EL (cell line): ENCODE measurements at places on chromosomes 13 and 19.
A peak's percentile ranks its signal among the peaks of the same experiment; 100 is the strongest.

GRCh38 chr19:41700381-41701195, 7.8 kb upstream of the CEACAM5 start:
- no peak for DNase-seq

DNA sequence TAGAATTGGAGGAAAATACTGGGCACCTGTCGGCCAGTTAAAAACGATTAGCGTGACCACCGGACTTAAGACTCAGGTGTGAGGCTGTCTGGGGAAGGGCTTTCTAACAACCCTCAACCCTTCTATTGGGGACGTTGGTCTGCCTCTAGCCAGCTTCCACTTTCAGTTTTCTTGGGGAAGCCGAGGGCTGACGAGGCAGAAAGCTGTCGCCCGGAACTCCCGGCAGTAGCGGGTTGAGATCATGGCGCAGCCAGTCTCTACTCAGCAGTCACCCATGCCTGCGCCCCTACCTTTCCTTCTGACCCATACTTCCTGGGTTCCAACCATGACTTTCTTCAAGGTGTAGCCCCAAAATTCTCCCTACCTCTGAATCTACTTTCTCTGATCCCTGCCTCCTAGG, 1424.1 kb downstream of the SLITRK1 start:
- DNase-seq: no peak

GRCh38 chr19:17447704-17448130, 751 bp downstream of the TMEM221 start:
- DNase-seq: no peak

DNA sequence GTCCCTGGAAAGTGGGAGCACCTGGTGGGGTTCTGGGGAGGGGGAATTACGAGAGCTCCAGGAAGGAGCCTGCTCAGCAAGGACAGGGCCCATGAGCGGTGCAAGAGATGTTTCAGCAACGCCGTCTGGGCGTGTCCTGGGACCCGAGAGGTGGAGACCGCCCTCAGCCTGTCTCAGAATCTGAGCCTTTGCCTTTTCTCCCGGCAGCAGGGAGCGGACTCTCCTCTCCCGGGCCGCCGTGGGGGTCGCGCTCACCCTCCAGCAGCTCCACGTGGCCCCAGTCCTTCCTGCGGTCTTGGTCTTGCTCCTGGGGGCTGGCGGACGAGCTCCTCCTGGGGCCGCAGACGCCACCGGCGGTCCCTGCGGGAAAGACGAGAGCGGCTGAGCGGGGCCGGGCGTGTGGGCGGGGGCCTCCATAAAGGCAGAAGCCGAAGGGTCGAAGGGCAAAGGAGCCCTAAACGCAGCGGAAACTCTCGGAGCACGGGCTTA, 714 bp downstream of the POLRMT start:
- peak; percentile 70 for DNase-seq

- DNase-seq: no peak
These were observed 30.6 kb downstream of the GPX4 start for GRCh38 chr19:1134431-1134830.

DNA sequence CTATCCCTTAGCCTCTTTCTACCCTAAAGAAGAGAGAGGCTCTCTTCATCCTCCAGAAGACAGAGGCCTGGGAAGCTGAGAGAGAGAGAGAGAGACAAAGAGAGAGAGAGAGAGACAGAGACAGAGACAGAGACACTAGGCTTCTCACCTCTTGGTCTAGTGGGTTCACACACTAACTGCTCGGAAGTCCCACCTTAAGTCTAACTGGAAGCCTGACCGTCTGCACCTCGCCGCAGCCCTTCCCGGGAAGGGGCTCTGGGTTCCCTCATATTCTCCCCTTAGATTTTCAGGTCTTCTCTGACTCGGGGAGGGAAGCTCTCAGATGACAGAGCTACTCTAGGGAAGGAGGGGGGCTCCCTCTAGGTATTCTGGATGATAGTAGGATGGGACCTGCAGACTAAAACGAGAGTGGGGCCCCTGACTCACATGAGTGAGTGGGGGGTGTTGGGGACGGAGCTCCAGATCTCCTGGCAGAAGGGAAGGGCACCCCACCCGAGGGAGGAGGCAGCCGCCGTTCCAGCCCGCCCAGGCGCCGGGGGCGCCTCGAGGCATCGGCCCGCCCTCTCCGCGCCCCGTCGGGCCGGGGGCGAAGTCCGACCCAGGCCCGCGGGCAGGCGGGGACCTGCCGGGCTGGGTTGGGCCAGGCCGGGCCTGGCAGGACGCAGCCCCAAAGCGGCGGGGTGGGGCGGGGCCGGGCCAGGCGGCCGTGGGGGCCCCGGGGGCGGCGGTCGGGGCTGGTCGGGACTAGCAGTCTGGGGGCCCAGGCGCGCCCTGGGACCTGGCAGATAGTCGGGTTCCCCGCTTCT, 2.0 kb upstream of the JUNB start:
- DNase-seq: peak; percentile 41

DNA sequence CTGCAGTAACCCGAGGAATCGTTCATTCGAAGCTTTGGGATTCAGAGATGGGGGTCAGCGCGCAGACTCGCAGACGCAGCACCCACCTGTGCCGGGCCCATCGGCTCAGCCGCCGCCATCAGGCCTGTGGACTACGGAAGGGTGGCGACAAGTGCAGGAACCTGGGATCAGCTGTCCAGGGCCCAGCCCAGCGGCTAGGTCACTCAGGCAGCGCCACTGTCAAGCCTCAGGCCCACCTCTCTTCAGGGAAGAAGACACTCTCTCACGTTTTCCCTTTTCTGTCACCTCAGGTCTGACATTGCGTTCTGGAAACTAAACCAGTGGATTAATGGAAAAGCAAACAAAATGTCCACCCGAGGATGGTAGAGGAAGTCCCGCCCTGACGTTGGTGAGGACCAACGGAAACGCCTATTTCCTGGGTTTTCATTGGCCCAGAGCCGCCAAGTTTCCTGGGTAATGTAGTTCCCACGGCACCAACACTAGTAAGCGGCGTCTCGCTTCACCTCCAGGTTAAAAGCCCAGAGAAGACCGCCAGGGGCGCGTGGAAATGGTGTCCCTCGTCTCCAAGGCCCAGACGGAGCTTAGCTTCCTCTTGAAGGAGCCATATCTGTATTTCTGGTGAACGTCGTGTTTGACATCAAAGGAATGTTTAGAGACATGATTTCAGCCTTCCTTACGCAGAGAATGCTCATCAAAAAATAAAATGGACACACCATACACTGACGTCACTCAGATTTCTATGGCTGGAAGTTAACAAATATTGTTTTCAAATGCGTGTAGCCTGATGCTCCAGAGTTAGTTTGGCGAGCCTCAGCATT, at the start of gene ZNF772:
ZNF772 (minus strand) TSS at position 376 of the 818 bp plus-strand sequence; CDS start at position 119, 257 bp downstream.
- DNase-seq: peak; percentile 96

DNA sequence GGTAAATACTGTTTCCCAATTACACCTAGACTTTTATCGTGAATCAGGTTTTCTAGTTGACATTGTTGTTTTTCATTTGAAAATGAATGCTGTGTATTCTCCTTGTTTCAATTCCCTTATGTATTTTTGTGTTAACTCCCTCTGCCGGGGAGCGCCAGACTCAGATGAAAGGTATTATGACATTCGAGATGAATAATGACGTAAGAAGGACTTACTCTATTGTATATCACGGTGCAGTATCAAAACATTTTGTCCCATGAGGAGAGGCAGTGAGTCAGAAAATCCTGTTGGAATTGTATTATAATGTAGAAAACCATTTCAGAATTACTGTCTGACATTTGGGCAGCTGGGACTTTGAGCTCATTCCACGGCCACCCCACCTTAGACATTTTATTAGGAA, 61.6 kb downstream of the LRCH1 start:
- DNase-seq: no peak
